Stimulated activated CD4-positive, alpha-beta T cell treated with anti-CD3 and anti-CD28 coated beads, Interleukin-4, amount 100 ng/mL, for 48 hours (primary cell): ENCODE measurements at places on chromosomes 1 and 21.

GRCh38 chr1:158163000-158163947 is 17.4 kb upstream of the CD1D start:
- DNase-seq: no peak

GRCh38 chr1:15246960-15247614 is at the start of gene FHAD1:
Gene FHAD1 (plus strand): TSS chr1:15247223. CDS start chr1:15251785, 4,562 bp downstream.
- DNase-seq: peak; percentile 37

DNA sequence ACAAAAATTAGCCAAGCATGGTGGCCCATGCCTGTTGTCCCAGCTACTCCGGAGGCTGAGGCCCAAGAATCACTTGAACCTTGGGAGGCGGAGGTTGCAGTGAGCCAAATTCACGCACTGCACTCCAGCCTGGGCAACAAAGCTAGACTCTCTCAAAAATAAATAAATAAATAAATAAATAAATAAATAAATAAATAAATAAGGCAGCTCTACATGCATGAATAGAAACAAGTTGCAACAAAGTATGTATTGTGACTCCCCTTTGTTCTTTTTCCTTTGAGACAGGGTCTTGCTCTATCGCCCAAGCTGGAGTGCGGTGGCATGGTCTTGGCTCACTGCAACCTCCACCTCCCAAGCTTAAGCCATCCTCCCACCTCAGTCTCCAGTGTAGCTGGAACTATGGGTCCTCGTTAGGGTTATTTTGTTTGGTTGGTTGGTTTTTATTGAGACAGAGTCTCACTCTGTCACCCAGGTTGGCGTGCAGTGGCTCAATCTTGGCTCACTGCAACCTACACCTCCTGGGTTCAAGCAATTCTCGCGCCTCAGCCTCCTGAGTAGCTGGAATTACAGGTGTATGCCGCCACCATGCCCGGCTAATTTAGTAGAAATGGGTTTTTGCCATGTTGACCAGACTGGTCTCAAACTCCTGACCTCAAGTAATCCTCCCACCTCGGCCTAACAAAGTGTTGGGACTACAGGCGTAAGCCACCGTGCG is 8.0 kb downstream of the USP48 start:
- DNase-seq: no peak

DNA sequence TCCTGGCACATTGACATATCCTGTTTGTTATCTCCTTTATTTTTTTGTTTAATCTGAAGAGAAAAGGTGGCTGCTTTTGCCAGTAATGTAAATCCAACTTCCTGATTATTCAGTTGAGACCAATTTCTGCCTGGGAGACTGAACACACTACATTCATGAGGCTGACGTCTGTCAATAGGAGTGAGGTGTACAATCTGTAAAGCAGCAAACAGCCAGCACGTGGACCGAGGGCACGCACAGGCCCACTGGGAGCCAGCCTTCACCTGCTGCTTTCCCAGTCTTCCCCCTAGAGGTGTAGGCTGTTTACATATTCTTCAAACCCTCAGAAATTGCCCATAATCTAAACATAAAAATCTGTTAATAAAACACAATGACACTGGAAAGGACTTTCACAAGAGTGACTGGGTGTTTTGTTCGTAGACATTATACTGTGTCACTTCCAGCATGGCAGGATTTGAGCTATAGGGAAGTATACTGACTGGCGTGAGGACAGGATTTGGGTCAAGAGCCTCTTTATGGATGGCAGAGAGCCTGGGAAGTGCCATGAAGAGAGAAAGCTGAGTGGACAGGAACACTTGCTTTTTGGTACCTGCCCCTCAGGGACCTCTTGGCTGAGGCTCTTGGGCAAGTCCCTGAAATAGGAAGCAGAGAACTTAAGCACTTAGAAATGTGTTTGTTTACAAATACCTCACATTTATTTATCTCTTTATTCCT is 552.9 kb upstream of the CAMK1G start:
- no peak for DNase-seq

- DNase-seq: no peak
These were observed 802.8 kb upstream of the CXADR start for GRCh38 chr21:16709866-16710550.

DNA sequence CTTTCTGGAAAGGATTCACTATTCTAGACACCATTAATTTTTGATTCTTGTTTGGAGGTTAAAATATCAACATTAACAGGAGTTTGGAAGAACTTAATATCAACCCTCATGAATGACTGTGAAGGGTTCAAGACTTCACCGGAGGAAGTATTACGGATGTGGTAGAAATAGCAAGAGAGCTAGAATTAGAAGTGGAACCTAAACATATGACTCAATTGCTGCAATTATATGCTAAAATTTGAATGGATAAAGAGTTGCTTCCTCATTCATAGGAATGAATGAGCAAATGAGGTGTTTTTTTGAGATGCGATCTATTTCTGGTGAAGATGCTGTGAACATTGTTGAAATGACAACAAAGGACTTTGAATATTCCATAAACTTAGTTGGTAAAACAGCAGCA is 77.9 kb upstream of the TNFSF4 start:
- DNase-seq: no peak

DNA sequence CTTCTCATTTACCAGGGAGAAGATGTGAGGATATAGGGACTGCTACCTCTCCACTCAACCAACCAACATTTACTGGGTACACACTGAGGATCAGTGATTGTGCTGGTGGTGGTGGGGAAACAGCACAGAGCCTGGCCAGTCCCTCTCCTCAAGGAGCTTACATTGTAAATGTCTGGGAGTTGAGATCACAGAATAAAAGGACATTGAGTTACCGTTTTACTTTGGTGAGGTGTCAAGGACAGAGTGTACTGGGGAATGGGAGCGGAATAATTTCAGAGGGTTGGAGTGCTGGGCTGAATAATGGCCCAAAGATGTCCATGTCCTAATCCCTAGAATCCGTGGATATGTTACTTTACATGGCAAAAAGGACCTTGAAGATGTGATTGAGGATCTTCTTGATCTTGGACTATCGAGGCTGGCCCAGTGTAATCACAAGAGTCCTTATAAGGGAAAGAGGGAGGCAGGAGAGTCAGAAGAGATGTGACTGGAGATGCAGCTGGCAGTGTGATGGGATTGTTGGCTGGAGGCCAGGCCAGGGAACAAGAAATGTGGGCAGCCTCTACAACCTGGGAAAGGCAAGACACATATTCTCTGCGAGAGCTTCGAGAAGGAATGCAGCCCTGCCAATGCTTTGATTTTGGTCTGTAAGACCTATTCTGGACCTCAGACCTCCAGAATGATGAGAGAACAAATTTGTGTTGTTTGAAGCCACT is 26.6 kb upstream of the RWDD3 start:
- no peak for DNase-seq

GRCh38 chr1:209404577-209404976 is 178.9 kb upstream of the CAMK1G start:
- no peak for DNase-seq

DNA sequence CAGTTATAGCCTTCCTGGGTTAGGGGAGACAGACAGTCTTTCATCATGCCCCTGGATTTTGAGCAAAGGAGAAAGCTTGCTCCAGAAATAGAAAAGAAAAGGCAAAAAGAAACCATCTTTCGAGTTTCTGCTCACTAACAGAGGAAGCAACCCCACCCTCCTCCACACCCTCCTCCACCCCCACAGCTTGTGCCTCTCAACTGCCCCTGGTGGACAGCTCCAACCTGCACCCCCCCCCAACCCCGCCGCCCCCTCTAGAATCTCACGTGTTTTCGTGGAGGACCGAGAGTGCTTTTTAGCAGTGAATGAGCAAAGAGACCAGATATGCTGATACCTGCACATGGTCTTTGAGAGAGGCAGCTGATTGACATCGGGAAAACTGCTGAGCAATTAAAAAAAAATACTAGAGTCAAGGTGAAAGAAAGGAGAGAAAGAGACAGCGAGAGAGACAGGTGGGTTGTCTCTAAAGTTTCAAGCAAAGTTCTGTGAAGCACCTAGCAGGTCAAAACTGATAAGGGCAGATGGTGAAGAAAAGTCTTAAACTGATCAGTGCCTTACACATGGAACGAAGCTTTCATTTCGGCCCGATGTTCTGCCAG is 358.3 kb downstream of the KIF26B start:
- DNase-seq: no peak

- no peak for DNase-seq
These were observed 349.7 kb downstream of the LMX1A start for GRCh38 chr1:165006831-165007230.

- DNase-seq: no peak
These were observed 5.0 kb downstream of the ARMH1 start for GRCh38 chr1:44679468-44679867.

GRCh38 chr1:172917972-172918371 is 132.8 kb downstream of the TNFSF18 start:
- no peak for DNase-seq

DNA sequence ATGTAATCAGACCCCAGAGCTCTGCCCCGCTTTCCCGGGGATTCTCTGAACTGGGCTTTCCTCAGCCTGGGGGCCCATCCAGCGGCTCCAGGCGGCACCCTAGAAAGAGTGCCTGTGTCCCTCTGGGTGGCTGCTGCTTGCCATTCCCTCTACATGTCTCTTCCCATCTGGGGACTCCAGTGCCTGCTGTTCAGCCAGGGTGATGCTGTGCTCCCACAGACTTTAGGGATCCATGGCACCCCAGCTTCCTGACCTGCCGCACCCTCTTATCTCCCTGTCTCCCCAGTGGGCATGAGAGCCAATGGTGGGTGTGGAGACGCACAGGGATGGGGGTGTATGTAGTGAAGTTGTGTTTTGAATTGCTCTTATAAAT is 16.2 kb downstream of the TRAPPC10 start:
- no peak for DNase-seq

DNA sequence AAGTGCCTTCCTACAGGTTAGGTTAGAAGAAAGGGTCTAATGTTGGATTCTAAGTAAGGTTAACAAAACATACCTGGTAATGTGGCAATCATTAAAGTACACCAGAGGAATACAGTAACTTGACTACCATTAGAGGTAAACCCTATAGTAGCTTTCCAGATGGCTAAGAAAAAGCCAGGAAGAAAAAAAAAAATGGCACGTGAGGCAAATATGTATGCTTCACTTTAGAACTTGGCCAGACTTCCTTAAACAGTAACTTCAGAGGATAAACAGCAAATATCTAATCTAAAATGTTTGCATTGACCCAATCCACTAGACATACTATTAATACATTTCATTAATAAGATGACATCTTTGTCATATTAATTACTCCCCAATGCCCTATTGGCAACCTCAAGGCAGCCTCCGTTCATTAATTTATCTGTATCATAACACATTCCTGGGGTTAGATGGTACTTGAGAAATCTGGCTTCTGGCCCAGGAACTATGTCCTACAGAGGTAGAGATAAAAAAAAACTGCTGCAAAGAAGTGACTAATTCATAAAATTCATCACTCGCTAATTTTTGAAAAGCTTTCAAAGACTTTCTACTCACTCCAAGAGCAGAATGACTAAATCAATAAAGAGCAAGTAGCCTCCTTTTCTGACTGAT is 5.8 kb downstream of the DCAF8 start:
- no peak for DNase-seq

DNA sequence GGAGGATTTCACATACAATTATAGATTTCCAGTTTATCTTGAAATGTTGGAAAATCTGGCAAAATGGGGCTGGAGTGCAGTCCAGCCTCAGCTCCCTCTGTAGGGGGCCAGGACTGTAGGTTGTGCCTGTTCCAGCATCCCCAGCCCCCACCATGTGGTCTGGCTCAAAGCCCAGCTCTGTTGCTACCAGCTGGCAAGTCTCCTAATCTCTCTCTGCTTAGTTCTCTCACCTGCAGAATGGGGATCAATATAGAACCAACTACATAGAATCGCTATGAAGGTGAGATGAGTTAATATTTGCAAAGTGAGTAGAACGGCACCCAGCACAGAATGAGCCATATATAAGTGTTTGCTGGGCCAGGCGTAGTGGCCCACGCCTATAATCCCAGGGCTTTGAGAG is 50.0 kb upstream of the TARDBP start:
- DNase-seq: no peak

DNA sequence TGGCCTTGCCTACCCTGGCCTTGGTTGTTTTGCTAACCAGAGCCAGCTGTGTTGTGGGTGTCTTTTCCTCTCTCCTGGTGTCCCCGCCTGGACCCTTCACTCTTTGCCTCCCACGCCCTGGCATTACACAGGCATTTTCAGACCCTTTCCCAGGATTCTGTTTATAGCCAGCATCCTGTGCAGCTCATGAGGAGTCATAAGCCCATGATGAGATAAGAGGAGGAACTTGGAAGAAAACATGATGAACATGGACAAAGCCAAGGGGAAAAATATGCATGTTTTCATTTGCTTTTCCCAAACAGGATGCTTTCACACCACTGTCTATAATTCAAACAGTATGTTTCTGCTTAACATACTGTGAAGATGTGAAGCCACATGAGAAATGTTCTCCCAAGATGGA is 18.7 kb upstream of the WARS2 start:
- no peak for DNase-seq

DNA sequence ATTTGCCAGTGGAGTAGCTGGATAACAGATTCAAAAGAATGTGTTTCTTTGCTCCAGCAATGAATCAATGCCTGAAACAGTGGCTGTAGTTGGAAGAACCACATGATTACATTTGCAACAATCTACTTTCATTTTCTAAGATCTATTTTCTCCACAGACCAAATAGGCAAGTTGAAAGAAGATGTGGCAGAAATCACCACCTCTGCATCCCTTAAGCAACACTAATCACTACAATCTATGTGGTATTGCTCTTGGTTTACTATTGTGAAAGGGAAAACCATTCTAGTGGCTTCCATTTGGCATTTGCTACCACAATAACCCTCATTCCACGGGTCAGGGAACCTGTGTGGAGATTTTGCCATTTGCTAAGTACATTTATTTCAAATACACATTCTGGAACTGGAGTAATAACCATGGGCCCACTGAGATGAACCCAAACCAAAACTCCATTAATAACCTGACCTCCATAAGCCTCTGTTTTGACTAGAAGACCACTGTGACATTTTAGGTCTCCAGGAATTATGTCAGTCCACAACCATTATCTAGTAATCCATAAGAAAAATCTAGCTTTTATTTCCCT is 66.3 kb downstream of the C1orf185 start:
- no peak for DNase-seq

GRCh38 chr1:56190806-56191365 is 388.5 kb downstream of the PLPP3 start:
- DNase-seq: no peak

DNA sequence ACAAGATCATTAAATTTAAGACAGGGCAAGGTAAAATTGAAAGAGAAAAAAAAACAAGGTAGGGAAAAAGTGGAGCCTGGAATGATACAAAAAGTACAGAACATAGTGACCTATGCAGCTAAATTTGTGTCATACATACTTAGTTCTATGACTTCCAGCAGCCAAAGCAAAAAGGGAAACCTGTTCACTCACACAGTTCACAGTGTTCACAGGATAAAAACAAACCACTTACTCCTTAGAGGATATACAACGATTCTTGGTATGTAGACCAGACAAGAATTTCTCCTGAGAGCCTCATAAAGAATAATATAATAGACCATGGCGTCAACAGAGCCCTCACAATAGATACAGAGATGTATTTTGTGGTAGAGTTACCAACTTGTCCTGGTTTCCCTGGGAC is 27.5 kb downstream of the COA7 start:
- no peak for DNase-seq

GRCh38 chr1:184060316-184060715 is 8.8 kb downstream of the TSEN15 start:
- DNase-seq: no peak
